ENCODE measurements at places on chromosomes 6 and 20. TPM values are rescaled to one million over a fixed set of nuclear protein-coding genes. Genes with fewer than 3 reads are reported as not detected.

DNA sequence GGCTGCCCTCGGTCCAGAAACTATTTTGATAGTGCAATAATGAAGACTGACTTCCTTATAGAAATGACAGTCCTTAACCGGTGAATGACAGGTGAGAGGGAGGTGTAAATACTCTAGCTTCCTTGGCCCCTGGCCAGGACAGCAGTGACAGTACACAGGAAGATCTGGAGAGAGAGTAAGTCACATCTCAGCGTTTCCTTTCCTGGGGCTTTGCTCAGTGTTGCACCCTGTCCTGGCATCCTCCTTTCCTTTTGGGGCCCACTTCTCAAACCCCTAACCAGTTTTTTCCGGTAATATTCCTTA, 336.9 kb downstream of the CD83 start:
- H3K4me3 ChIP-seq: no peak overlapping the region
- peak; percentile 62 for DNase-seq
- H3K27me3 ChIP-seq: no peaks in the 10 kb centered on the region
- peaks cover 60% of the 10 kb centered on the region for H3K4me1 ChIP-seq

DNA sequence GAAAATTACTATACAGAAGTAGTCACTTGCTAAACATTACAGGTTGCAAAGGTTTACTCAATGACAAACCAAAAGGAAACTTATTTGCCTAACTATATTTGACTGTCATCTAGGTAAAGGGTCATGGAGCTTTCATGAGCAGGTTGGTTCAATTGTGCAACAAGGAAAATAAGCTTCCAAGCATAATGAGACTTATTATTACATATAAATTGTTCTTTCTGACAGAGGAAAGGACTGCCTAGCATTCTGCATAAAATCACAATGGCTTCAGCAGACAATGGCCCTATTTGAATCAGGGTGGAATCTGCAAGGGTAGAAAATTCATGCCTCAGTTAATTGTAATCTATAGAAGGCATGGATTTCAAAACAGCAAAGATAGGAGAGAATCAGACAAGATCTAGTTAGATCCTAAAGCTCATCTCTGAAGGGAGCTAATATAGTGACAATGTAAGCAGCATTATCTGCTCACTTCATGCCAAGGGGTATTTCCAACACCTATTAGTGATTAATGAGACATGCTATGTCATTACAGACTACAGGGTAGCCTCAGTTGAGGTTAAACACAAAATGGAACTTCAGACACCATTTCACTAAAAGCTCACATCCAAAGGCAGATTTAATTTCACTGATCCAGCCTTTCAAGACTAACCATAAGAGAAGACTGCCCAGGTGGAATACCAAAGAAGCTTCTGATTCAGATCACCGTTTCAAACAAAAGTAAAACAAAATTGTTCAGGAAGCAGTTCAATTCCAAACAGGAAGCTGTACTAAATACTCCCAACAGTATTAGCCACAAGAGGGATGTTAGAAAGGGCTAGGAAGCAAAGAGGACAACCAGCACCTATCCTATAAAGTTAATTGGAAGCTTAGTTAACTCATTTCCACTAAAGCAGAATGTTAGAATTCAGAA, 8.5 kb downstream of the STAU1 start:
- H3K4me1 ChIP-seq: peaks cover 42% of the 10 kb centered on the region
- H3K27ac ChIP-seq: no peak overlapping the region
- H3K27me3 ChIP-seq: no peaks in the 10 kb centered on the region
- H3K36me3 ChIP-seq: peaks cover 19% of the 10 kb centered on the region

DNA sequence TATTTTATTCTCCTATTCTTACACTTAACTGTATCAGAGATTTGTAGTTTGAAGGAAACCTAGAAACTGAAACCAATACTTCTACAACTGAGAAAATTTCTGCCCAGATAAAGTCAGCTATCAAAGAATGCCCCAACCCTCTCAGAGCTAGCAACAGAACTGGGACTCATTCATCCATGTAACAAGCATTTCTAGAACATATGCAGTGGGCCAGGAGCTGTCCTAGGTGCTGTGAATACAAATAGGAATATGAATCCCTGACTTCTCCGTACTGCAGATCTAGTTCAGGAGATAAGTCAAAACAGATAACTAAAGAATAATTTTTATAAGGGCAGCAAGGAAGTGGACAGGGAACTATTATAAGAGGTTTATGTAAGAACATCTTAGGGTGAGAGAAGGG, 654.1 kb upstream of the NOX3 start:
- no peaks in the 10 kb centered on the region for H3K36me3 ChIP-seq
- no peak for DNase-seq
- no peaks in the 10 kb centered on the region for H3K4me1 ChIP-seq
- no peak overlapping the region for H3K4me3 ChIP-seq
- H3K27ac ChIP-seq: no peak overlapping the region

GRCh38 chr6:148803979-148804378, 57.1 kb downstream of the UST start:
- no peak overlapping the region for H3K4me3 ChIP-seq
- no peak overlapping the region for H3K27ac ChIP-seq
- peaks cover 7% of the 10 kb centered on the region for H3K4me1 ChIP-seq
- peaks cover 1% of the 10 kb centered on the region for H3K36me3 ChIP-seq
- DNase-seq: no peak
- H3K27me3 ChIP-seq: no peaks in the 10 kb centered on the region

GRCh38 chr20:54133434-54134427, 40.1 kb downstream of the CYP24A1 start:
- no peak overlapping the region for H3K4me3 ChIP-seq
- H3K4me1 ChIP-seq: no peaks in the 10 kb centered on the region
- peaks cover 2% of the 10 kb centered on the region for H3K27me3 ChIP-seq
- H3K36me3 ChIP-seq: no peaks in the 10 kb centered on the region
- DNase-seq: no peak

Gene ARMH2
- total RNA-seq: 0.41 TPM

Gene QRSL1
- total RNA-seq: 13.5 TPM

Gene C6orf141
- total RNA-seq: not detected

Data from activated CD8-positive, alpha-beta memory T cell treated with anti-CD3 and anti-CD28 coated beads, Interleukin-2, amount 10 ng/mL, durations not matched to agents 7 days and 5 days (primary cell).